ENCODE measurements at places on chromosomes 11 and 22.

GRCh38 chr11:112388496-112388895 lies 127.8 kb upstream of the PLET1 start:
- DNase-seq = no peak

- peak; percentile 23 for DNase-seq
These were observed 14.9 kb upstream of the PRG2 start for GRCh38 chr11:57405271-57405860.

DNA sequence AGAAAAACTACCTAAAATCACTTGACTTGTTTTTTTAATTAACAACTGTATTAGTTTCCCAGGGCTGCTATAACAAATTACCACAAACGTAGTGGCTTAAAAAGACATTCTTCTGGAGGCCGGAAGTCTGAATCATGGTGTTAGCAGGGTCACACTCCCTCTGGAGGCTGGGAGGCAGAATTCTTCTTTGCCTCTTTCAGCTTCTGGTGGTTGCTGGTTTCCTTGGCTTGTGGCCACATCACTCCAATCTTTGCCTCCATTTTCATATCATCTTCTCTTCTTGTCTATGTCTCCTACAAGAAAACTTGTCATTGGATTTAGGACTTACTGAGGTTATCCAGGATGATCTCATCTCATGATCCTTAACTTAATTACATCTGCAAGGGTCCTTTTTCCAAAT lies 7.4 kb upstream of the INCENP start:
- DNase-seq = no peak

GRCh38 chr22:41401781-41402648 lies 20.3 kb downstream of the TEF start:
- DNase-seq = peak; percentile 95

DNA sequence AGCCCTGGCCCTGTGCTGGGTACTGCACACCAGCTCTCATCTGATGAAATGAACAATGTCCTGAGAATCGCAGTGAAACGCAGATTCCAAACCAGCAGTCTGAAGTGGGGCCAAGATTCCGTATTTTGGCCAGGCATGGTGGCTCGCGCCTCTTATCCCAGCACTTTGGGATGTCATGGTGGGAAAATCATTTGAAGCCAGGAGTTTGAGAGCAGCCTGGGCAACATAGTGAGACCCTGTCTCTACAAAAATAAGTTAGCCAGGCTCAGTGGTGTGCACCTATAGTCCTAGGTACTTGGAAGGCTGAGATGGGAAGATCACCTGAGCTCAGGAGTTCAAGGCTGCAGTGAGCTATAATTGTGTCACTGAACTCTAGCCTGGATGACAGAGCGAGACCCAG lies 13.0 kb downstream of the LIF start:
- DNase-seq = no peak

DNA sequence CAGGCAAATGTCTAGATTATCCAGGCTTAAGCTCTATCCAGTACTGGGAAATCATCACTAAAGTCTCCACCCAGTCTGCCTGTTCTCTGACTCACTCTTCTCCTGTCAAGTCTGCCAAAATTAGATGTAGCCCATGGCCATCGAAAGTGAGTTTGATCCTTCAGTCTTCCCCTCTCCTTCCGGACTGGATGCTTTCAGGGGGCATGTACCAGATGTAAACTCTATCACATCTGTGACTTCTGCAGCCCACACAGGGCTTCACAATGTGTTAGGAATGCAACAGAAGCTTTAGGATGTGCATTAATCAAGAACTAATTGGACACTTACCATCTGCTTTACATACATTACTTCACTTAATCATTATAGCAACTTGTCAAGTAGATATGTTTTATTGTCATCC lies 12.3 kb downstream of the ME3 start:
- DNase-seq = no peak

GRCh38 chr11:31643857-31644256 lies 134.3 kb downstream of the ELP4 start:
- no peak for DNase-seq

- DNase-seq = no peak
These were observed 16.2 kb upstream of the CTTN start for GRCh38 chr11:70381872-70382861.

- peak; percentile 93 for DNase-seq
These were observed 20.6 kb upstream of the PLEKHB1 start for GRCh38 chr11:73625696-73626318.

DNA sequence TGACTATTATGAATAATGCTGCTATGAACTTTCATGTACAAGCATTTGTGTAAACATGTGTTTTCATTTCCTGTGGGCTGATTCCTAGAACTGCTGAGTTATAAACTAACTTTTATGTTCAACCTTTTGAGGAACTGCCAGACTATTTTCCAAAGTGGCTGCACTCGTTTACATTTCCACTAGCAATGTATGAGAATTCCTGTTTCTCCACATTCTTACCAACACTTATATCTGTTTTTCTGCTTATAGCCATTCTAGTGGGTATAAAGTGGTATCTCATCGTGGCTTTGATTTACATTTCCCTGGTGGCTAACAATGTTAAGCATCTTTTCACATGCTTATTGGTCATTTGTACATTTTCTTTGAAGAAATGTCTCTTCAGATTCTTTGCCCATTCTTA lies 35.2 kb upstream of the SCUBE2 start:
- no peak for DNase-seq

DNA sequence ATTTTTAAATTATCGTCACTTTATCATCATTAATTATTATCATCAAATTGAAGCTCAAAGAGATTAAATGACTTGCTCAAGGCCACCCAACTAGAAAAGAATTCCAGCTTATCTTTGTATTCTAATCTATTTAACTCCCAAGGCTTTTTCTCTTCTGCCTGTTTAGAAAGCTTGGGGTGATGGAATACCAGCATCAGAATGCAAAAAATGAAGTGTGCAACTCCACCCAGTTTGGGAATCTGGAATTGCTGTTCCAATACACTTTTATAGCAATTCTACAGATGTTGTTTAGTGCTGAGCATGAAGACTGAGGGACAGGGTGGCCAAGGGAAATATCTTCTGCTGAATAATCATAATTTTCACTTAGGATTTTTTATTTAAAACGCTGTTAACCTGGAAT lies 97.2 kb upstream of the FIBIN start:
- no peak for DNase-seq

- peak; percentile 65 for DNase-seq
These were observed at the start of gene NPTXR for GRCh38 chr22:38843657-38844314. NPTXR (minus strand) TSS chr22:38844028.

- no peak for DNase-seq
These were observed 20.9 kb downstream of the ARHGAP1 start for GRCh38 chr11:46679241-46680163.

GRCh38 chr11:96337541-96338431 lies 5.2 kb downstream of the MAML2 start:
- peak; percentile 51 for DNase-seq

- no peak for DNase-seq
These were observed 4.9 kb upstream of the SLC6A5 start for GRCh38 chr11:20594274-20595061.

- no peak for DNase-seq
These were observed 98.5 kb upstream of the RTL6 start for GRCh38 chr22:44596396-44597125.

DNA sequence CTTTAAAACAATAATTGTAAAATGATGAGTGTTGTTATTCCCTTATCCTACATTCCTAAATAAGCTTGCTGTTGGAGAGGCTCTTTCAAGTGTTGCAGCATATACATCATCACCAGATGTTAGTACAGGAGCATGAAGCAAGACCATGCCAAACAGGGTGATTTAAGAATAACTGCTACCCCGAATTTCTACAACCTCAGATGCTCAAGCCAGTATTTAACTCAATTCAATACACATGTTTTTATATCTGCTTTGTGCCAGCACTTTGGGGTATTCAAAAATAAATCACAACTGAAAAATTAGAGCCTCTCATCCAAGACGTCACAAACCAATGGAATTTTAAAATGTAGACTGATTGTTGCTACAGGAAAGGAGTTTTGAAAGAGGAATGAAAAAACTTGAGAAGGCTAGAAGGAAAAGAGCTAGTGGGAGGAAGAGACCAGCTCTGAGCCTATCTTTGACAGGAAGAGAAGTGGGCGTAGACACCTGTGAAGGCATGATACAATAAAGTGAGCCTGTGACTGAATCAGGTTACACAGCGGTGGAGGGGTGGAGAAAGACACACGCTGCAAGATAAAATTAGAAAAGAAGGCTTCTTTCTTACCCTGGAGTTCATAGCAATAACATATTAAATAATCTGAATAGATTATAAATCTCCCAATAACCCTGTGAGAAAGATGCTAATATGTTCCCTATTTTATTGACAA lies 95.8 kb downstream of the DLG2 start:
- no peak for DNase-seq

- DNase-seq = peak; percentile 52
These were observed 1.5 kb downstream of the ACY3 start for GRCh38 chr11:67648796-67649613.

GRCh38 chr11:63491636-63492372 lies 837 bp upstream of the PLAAT5 start:
- no peak for DNase-seq

- DNase-seq = no peak
These were observed 35.3 kb downstream of the EXPH5 start for GRCh38 chr11:108558222-108558621.

GRCh38 chr11:45563810-45564209 lies 101.6 kb downstream of the CHST1 start:
- DNase-seq = no peak

DNA sequence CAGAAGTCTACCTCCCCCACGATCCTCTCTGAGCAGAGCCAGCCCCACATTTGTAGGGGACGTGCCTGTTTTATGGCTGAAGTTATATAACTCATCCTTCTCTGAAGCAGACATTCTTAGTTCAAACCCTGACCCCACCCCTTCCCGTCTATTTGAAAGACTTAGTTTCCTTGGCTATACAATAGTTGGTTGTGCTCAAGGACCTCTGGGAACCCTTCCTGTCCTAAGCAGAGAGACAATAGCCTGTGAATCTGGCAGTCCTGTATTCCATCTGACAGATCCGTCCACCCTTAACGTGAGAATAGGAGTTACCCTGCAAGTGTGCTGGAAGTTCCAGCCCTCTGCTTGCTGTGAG lies 75.2 kb downstream of the MN1 start:
- DNase-seq = no peak

DNA sequence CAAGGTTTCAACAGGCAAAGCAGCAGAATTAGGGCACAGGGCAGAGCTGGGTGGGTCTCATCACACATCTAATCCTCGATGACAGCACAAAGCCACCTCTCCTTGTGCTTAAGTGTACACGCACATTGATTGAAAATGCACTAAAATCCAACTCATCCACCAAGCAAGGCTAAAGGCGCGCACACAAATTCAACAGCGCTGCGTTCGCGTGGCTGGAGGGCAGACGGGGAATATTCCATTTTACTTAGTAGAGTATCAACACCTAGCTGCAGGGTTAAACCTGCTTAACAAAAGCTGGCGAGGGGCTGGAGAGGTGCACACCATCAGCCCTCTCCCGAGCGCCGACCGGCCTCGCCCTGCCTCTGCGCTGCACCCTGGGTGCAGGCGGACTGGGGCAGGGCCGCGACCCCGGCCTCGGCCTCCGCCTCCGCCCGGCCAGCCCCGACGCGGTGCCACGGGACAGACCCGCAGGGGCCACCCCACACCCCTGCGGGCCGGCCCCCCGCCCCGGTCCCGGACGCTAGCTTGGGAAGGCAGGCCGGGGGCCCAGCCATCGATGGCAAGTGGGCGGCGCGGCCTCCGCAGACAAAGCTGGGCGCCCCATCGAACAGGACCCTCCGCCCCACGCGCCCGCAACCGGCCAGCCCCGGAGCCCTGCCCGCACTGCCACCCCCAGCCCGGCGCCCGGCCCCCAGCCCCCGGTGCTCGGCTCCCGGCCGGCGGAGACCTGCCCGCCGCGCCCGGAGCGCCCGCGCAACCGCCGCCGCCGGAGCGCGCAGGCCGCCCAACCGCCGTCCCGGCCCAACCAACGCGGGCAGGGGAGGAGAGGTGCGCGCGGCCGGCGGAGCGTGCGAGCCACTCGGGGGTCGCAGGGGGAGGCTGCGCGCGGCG lies 929 bp downstream of the PRDM10 start:
- peak; percentile 29 for DNase-seq

DNA sequence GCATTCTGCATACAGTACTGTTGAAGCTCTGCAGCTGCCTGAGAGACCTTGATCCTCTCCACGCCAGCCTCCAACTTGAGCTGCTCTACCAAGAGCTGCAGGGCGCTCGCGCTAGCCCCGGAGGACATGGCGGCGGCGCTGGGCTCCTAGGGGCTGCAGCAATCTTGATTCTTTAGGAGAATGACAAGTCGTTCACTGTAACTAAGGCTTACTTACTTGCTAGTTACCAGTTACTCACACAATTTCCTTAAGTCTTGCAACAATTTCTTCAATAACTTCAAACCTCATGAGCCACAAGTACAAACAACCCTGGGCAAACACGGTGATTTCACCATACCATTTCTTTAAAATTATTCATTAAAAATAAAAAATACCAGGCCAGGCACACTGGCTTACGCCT lies 21.9 kb downstream of the SBF2 start:
- DNase-seq = no peak

GRCh38 chr11:103744496-103745153 lies 291.8 kb upstream of the DDI1 start:
- no peak for DNase-seq

GRCh38 chr11:11929920-11930319 lies 78.5 kb downstream of the DKK3 start:
- no peak for DNase-seq

DNA sequence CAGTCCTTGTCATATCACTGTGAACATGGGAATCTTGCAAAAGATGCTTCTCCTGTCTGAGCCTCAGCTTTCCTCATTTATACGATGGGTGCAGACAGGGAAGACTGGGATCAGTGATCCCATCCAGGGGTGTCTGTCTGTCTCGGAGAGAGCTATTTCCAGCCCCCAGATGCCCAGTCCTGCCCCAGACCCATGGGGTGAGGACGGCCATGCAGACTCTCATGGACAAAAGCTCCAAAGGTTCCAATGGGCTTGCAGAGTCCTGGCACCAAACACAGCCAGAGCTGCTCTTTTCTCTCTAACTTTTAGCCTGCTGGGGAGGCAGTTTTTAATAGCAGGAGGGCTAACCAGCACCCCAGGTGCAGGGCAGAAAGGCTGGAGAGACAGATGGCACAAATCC lies 5.2 kb downstream of the SCUBE1 start:
- DNase-seq = no peak

DNA sequence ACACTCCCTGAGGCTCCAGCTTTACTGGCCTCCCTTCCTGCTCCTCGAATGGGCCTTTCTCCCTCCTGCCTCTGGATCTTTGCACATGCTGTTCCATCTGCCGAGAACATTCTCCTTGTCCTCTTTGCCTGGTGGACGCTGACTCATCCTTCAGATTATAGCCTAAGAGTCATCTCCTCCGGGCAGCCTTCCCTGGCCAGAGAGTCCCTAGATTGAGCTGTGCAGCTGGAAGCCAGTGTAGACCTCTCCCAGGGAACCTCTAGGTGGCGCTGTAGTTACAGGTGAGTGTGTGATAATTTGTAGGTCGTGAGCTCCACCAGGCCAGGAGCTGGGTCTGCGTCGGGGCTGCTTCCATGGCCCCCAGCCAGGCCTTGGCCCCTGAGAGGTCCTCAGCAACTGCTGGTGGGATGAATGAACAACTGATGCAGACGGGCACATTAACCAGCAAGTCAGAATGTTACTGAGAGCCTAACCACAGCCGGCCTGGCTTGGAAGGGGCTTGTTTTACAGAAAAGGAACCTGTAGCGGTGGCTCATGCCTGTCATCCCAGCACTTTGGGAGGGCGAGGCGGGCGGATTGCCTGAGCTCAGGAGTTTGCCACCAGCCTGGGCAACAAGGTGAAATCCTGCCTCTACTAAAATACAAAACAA lies 8.7 kb downstream of the PNPLA5 start:
- DNase-seq = peak; percentile 25

- DNase-seq = no peak
These were observed 106.2 kb downstream of the PKNOX2 start for GRCh38 chr11:125270711-125271110.
